ENCODE measurements at places on chromosomes 5 and 9. TPM values are rescaled to one million over a fixed set of nuclear protein-coding genes. Genes with fewer than 3 reads are reported as not detected.

The MYMK gene
- not detected for total RNA-seq

The ZNF354C gene
- 4.8 TPM for total RNA-seq

The SLC27A6 gene
- not detected for total RNA-seq

The ATG12 gene
- total RNA-seq = 31.8 TPM

The HARS1 gene
- 67.7 TPM for total RNA-seq

The ZDHHC11 gene
- total RNA-seq = 0.94 TPM

The CMBL gene
- total RNA-seq = 21.6 TPM

The KLHL3 gene
- 3.4 TPM for total RNA-seq

The KCNV2 gene
- total RNA-seq = not detected

The PHF24 gene
- total RNA-seq = under 0.01 TPM

The OGN gene
- 2.1 TPM for total RNA-seq

The GRM6 gene
- total RNA-seq = not detected

Data from smooth muscle cell of the coronary artery (primary cell).